A549 treated with CORT108297 at 1 μM for 4 hours (cell line): ENCODE measurements at places on chromosomes 7 and 10. TPM values are rescaled to one million over a fixed set of nuclear protein-coding genes. Genes with fewer than 3 reads are reported as not detected.

Gene OPALIN
- total RNA-seq: not detected in 5 replicates

Gene ITGA8
- not detected in 5 replicates for total RNA-seq

Gene SCART1
- 0.09 to 0.47 TPM (median 0.27 TPM) in 5 replicates for total RNA-seq

Gene CALHM3
- 0.45 to 0.74 TPM (median 0.49 TPM) in 5 replicates for total RNA-seq

Gene SFR1
- 14.5 to 23.5 TPM (median 15.5 TPM) in 5 replicates for total RNA-seq

Gene NOS3
- total RNA-seq: 0.22 to 0.65 TPM (median 0.42 TPM) in 5 replicates

Gene GATA3
- total RNA-seq: 4.5 to 6.0 TPM (median 5.5 TPM) in 5 replicates

Gene ADRB1
- 0.59 to 0.94 TPM (median 0.78 TPM) in 5 replicates for total RNA-seq
